Anterior cingulate cortex (tissue), 58 donors: ENCODE measurements at places on chromosomes 13 and 19.

- DNase-seq: no peak
These were observed 34.2 kb downstream of the ANKRD10 start for GRCh38 chr13:110880627-110881026.

DNA sequence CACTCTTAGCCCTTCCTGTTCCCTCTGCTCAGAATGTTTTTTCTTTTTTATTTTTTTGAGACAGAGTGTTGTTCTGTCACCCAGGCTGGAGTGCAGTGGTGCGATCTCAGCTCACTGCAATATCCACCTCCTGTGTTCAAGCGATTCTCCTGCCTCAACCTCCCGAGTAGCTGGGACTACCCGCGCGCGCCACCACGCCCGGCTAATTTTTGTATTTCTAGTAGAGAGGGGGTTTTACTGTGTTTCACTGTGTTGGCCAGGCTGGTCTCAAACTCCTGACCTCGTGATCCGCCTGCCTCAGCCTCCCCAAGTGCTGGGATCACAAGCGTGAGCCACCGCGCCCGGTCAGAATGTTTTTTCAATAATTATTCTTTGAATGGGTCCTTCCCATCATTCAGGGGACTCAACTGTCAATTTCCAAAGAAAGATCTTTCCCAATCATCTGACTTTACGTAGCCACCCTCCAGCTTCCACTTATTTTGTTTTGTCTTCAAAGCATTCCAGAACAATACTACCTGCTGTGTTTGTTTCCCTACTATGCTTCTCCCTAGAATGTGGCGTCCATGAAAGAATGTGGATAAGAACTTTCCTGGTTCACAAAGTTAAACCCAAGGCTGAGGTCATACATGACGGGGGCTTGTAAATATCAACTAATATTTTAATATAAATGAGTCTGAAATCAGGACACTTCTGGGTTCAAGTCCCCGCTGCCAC, 1.2 kb downstream of the NDUFA7 start:
- DNase-seq: no peak

GRCh38 chr19:39197808-39198207, 1.0 kb downstream of the NCCRP1 start:
- no peak for DNase-seq

DNA sequence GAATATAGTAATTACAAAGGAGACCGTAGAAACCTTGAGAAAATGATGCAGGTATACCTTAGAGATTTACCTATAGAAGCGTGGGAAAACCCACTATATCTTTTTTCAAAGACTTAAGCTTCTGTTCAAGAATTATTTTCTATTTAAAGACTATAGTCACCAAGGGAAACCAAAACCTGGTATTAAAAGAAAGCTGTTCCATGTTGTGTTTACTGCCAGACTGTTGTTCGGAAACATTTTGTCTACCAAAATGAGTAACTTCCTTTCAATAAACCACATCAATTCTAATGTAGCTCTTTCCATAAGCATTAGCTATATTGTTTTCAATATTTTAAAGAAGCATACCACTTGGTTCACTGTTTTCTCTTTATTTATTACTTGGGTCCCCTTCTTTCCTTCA, 182.9 kb upstream of the SLITRK6 start:
- DNase-seq: no peak

GRCh38 chr19:52226652-52227051, 36.8 kb downstream of the PPP2R1A start:
- no peak for DNase-seq

GRCh38 chr13:114067381-114067885, 65.0 kb downstream of the RASA3 start:
- no peak for DNase-seq

GRCh38 chr13:99310382-99311031, 3.3 kb upstream of the GPR183 start:
- DNase-seq: no peak

DNA sequence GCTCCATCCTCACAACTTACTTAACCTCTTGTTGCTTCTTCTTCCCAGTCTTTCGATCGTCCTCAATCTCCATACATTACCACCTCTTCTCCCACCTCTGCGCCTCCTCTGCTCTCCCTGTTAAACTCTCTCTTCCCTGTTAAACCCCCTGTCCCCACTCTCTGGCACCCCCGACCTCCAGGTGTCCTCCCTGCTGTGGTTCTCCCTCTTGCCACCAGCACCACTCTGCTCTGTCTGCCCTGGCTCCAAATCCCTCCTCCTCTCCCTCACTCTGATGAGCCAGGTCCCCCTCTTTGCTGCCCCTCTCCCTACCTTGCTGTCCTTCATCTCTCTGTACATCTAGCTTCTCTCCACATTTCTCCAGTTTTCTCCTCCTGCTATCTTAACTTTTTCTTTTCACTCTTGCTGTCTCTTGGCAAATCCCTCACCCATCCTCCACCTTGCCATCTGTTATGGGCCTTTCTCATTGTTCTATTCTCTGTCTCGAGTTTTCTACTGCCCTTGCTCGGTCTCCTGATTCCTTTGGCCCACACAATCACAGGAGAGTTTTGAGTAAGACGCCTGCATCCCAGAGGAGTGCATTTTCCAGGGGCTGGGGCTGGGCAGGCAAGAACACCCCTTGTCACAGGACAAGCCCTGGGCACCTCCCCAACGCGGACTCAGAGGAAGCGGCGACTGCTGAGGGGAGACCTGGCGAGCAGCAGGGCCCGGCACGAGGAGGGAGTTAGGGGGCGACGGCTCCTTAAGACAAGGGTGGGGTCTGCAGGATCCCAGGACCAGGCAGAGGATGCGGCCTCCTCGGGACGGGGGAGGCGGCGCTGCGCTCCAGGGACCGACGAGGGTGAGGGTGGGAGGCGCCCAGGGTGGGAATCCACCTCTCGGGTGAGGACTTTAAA, 21.4 kb upstream of the ERVV-1 start:
- no peak for DNase-seq

DNA sequence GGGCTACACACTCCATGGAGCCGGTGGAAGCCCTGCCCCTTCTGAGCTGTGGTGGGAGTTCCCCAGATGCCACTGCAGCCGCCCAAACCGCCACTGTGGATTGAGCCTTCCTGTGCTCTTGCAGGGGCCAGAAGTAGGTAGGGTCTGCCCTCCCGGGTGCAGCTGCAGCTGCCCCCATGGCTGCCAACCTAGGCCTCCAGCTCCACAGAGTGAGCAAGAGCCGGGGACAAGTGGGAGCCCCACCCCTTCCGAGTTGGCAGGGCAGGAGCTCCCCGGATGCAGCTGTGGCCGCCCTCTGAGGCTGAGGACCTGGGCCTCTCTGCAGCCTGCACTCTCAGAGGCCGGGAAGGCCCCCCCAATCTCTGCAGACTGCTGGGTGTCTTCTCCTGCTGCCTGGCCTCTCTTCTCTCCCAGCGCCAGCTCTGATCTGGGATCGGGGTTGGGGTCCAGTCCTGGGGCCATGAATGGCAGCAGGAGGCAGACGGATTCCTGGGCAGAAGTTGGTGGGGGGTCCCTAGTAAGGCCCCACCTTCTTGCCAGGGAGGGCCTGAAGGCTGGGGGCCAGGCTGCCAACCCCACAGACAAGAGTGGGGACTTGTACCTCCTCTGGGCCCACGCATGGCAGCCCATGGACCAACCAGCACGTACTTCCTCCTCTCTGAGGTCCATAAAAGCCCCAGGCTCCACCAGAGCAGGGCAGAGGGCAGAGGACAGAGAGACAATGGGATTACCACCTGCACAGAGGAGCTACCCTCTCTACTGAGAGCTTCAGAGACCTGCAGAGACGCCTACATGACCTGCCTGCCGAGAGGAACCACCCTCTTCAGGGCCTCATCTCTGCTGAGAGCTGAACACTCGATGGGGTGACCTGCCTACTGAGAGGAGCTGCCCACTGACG, 28.9 kb downstream of the AP2S1 start:
- no peak for DNase-seq

DNA sequence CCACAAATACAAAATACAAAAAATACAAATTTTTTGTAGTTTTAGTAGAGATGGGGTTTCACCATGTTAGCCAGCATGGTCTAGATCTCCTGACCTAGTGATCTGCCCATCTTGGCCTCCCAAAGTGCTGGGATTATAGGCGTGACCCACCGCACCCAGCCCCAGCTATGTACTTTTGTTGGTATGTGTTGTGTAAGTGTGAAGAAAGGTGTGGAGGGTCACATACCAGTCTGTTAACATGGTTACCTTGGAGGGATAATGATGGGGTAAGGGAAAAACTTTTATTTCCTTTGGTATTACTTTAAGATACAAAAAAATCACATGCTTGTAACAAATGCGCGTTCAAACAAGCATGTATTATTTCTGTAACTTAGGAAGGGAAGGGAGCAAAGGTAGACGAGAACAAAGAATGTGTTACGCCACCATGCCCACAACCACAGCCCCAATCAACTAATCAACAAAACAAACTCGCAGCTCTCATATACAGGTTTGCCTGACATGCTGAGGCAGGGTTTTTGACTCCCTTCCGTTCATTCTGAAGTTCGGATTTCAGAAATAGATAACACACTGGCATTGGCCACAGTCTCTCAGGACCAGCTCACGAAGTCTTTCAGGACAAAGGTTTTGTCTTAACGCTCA, 13.5 kb upstream of the VWA8 start:
- DNase-seq: no peak

DNA sequence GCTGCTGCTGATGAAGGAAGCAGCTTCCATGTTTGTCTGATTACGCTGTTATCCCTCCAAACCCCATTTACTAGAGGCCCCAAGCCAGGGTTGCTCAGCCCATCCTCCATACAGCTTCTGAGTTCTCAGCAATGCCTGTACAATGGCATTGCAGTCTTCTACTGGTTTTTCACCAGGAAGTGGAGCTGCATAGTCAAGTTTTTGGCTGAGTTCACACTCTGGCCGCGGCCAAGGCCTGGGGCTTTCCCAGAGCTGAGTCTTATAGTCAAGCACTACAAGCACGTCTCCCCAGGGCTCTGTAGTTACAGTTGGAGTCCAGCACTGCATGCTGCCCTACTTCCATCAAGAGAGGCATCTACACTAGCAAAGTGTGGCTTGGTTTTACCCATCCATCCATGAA, 182.5 kb downstream of the POU4F1 start:
- DNase-seq: no peak

DNA sequence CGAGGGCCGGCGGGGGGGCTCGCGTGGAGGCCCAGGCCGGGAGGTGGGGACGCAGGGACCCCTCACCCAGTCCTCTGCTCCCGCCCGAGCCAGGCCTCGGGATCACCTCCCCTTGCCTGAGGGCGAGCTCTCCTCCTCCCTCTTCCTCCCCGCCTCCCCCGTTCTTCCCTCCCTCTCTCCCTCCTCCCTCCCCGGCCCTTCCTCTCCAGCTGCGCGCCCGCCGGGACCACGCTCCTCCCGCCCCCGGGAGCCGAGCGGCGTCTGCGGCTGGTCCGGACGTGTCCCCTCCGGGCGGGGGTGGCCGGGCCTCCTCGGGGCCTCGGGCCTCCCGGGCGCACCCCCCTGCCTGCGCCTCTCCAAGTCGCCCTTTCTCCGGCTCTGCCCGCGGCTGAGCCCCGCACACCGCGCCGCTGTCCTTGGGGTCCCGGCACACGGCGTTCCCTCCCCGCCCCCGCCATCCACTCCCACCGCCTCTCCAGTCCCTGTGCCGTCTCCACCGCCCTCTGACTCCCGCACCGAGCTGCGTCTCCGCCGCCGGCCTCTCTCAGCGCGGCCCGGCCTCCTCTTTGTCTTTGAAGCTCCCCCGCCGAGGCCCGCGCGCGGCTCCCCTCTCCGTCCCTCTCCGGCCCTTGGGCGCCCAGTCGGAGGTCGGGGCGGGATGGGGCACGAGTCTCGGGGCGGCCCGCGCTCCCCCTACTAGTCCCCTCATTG, 5.7 kb downstream of the SOX1 start:
- DNase-seq: peak; percentile 52

GRCh38 chr13:31742097-31742734, 2.9 kb downstream of the RXFP2 start:
- DNase-seq: peak; percentile 13

- DNase-seq: peak; percentile 55
These were observed at the start of gene SHISA2 for GRCh38 chr13:26051657-26052311. TSS of gene SHISA2 (minus strand) at chr13:26052016. CDS start at chr13:26050975, 1,041 bp downstream.

DNA sequence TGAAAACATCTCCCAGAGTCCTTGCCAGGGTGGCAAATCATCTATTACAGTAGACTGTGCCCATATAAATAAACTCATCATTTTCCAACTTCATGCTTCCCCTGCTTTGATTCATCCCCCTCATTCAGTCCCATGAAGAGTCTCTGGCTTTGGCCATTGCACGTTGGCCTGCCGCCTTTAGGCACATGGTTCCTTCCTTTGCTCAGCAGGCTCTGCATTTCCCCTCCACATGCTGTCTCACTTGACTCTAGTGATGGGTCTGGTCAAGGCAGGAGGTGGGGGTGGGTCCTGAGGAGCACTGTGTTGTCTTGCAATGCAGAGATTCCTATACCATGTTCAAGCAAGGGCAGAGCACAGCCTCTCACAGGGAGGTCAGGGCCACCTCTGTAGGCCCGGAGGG, 48.8 kb upstream of the ARGLU1 start:
- DNase-seq: no peak

- no peak for DNase-seq
These were observed 199.2 kb downstream of the COL4A1 start for GRCh38 chr13:110107568-110108347.

DNA sequence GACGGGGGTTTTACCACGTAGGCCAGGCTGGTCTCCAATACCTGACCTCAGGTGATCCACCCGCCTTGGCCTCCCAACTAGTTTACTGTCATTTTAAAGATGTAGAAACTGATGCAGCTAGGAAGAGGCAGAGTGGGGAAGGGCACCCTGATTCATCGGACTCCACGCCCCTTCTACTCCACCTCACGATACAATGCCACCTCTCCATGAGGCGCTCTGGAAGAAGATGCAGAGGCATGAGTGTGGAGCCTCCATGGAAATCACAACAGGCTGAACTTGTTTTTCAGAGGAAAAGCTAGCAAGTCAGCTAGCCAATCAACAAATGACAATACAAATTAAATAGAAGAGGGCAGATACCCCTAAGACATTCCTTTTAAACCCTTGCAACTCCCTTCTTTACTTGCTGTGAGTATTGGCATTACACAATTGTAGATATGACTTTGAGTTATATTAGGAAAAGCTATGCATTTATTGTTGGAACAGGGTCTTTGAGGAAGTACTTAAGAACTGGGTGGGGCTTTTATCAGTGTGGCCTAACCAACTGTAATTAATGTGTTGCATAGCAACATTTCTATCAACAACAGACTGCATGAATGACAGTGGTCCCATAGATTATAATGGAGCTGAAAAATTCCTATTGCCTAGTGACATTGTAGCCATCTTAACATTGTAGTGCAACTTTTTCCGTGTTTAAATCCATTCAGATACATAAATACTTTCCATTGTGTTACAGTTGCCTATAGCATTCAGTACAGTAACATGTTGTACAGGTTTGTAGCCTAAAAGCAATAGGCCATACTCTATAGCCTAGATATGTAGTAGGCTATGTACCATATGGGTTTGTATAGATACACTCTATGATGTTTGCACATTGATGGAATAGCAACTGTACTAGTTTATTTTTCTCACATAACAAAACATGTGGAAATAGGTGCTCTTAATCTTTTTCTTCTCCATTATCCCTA, 17.6 kb downstream of the WDFY2 start:
- no peak for DNase-seq

- no peak for DNase-seq
These were observed 1404.8 kb downstream of the SLITRK1 start for GRCh38 chr13:82477436-82477835.
